Activated naive CD4-positive, alpha-beta T cell (primary cell): ENCODE measurements at places on chromosomes 11 and 22.

DNA sequence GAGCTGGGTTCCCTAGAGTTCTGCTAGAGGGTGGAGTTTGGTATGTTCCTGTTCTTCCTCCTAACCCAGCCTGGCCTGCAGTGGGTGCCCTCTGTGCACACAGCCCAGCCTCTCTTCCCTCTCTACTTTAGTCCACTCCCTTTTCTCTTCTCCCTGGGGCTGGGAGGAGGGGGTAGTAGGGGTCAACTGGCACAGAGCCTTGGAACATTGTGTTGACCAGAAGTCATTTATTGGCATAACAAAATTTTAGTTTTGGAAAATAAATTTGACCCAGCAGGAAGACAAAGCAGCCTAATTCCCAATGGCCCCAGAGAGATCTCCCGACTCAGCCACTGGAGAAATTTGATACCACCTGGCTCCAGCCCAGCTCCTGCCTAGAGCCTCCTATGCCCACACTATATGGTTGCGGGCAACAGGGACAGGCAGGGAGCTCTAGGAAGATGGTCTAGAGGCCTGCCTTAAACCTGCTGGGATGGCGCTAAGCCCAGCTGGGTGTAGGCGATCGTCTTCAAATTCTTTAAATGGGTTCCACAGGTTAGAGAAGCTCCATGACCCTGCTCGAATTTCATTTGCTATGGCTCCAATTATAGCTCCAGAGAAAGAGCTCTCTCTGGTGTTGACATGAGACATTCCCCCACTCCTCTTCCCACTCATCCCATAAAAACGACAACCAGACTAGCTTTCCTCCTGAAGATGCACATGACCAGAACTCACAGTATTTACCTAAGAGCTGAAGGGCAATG is 9.9 kb downstream of the PCSK7 start:
- DNase-seq, result no peak

DNA sequence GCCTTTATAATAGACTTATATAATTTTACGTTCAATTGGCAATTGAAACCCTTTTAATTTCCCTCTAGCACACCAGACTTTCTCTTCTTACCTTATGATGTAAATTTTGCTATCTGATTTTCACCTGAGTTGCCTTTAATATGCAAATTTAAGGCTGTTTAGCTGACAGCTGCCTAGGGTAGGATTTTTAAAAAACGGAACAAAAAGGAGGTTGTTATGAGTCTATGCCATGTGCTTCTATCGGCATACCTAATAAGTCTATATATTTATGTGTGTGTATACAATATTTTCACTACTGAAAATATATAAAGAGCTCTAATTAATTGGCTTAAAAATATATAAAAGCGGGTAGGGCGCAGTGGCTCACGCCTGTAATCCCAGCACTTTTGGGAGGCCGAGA is 11.8 kb upstream of the SELENOH start:
- no peak for DNase-seq

DNA sequence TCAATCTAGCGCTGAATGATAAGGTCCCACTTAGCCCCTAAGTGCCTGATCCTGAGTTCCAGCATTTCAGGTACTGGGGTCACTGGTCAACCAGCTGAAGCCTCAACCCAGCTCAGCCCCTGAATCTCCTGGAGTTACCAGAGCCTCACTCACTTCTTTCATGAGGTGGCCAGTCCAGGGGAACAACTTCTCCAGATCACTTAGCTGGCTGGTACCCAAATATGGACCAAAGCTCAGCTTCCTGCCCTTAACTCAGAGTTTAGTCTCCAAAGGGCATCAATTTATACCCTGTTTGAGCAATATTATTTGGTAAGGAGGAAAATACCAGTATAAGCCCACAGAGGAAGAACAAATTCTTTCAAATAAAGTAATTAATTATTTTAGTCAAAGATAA is 105.6 kb downstream of the SLC1A2 start:
- DNase-seq, result no peak

- DNase-seq, result no peak
These were observed 1.3 kb downstream of the FADD start for GRCh38 chr11:70204466-70204799.

GRCh38 chr11:95089620-95090542 is at the start of gene ENDOD1:
Gene ENDOD1, plus strand, starts transcription at chr11:95089846. Its CDS starts 82 bp downstream, at chr11:95089928.
- DNase-seq, result peak; percentile 81

GRCh38 chr11:114232400-114233059 is 63.7 kb upstream of the NNMT start:
- DNase-seq, result no peak

- DNase-seq, result no peak
These were observed 11.8 kb downstream of the PNPLA5 start for GRCh38 chr22:43879901-43880540.

- DNase-seq, result peak; percentile 44
These were observed 11.2 kb upstream of the BID start for GRCh38 chr22:17785185-17786184.

DNA sequence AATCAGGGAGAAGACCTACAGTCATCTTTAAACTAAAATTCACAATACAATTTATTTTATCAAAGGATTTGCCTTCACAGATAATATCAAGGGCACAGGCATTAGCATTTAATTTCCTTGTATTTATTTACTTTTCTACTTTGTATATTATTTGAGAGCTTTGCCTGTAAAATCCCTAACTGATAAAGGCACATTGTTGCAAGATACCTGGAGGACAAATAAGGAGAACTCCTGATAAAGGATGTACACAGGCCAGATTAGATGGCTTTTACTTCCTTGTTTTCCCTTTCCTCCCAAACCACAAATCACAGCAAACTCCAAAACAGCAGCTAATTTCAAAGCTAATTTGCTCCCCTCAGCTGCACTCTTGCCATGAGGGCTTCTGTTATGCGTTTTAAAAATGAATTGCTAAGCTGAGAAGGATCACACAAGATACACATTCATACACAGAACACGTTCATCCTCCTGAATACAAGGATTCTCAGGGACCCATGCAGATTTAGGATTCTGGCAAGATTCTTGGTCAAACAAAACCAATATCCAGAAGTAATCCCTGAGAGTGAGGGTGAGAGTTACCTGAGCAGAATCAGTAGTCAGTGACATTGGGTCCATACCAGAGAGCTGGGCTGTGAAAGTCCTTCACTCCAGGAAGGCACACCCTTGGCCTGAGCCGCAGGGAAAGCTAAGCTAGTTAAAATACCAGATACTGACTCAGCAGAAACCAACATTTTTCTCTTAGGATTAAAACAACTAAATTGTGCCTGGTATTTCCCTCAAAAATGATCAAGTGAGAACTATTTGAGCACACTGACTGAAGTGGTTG is 100.3 kb upstream of the CLPB start:
- DNase-seq, result no peak

DNA sequence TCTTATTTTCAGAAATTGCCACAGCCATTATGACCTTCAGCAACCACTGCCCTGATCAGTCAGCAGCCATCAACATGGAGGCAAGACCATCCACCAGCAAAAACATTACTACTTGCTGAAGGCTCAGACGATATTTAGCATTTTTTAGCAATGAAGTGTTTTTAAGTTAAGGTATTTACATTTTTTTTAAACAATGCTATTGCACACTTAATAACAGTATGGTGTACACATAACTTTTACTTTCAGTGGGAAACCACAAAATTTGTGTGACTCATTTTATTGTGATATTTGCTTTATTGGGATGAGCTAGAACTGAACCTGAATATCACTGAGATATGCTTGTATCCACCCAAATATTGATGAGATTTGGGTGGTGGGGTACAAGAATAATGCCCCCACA is 110.9 kb downstream of the TSPAN18 start:
- no peak for DNase-seq

DNA sequence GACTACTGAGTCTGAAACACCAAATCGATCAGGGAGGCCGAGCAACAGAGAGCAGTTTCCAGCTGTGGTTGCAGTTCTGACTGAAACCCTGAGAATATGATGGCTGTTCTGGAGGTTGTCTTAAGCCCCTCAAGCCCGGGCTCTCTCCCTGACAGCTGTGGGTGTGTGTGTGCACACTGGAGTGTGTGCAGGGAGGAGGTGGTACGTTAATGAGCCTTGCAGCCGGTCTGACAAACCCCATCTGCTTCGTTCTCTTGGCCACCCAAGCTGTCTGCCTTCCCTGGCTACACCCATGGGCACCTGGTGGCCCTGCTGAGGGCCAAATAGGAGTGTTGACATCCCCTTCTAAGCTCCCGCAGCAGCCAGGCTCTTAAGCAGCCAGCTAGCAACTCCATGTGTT is 189.8 kb downstream of the KIRREL3 start:
- no peak for DNase-seq

- no peak for DNase-seq
These were observed 59.7 kb upstream of the CTTN start for GRCh38 chr11:70338594-70338993.
